Central memory CD8-positive, alpha-beta T cell (primary cell): ENCODE measurements at places on chromosomes 3 and 15.

DNA sequence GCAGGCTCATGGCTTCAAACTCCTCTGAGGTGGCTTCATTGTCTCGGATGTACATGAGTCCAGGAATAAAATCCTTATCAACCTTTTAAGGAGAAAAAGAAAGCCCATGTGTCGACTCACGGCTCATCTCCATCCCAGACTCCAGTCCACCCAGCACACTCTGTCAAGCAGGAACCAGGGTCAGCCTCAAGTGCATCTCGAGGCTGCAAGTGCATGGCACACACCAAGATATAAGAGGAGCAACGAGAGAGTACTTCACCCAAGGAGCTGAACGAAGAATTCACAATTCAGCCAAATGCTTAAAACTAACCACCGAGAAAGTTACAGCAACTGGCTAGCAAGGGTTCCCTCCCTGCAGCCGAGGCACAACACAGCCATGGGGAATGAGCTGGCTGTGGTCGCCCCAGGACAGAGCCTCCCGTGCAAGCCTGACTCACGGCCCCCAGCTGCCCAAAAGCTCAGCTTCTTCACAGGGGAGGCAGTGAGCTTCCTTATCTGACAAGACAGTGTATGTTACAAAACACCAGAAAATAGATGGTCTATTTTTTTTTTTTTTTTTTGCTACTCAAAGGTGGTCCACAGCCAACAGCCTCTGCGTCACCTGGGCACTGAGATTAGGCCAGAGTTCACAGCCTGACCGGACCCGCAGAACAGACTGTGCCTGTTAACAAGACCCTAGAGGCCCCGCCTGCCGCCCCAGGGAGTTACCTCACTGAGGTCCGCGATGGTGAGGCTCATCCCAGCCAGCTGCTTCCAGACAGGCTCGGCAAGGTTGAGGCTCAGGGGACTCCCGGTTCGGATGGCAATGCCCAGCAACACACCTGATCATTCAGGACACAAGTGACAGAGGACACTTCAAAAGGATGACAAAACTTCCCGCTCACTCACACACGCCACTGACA lies 15.9 kb upstream of the OCA2 start:
- DNase-seq = no peak

DNA sequence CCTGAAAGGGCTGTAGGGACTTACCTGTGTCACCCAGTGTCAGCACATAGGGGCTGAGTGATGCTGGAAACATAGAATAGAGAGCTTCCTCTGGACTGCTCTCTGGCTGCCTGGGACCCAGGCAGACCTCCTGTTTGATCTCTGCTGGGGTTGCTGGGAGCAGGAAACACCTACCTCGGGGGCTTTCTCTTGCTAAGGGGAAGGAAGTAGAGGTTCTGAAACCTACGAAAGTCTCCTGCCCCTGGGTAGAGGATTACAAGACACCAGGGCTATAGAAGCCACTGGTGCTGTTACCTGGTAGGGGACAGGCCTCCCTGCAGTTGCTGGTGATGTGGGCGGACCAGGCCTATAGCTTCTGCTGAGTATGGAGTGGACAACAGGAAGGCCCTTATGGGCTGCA lies 81.7 kb downstream of the DHX30 start:
- DNase-seq = no peak

- DNase-seq = no peak
These were observed 16.5 kb downstream of the SEMA3G start for GRCh38 chr3:52428151-52429005.

DNA sequence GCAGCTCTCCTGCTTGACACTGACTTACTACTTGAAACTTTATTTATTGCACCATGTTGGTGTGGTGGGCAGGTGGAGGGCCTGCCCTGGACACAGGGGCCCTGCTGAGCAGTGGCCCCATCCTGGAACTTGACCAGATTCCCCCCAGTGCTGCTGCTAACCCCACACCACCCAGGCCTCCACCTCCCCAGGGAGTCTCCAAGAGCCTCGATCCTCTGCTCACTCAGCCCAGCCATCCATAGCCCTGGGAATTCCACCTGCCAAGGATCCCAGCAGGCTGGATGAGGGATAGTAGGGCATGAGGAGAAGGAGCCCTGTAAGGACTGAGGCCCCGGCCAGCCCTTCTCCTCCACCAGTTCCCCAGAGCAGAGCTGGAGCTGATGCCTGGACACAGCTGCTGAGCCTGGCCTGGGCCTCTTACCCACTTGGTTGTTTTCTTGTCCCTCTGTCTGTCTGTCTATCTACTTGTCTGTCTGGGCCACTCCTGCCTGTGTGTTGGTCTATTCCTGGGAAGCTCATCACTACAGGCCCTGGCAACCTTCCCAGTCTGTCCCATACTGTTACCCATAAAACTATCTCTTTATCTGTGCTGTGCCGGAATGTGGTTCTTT lies 2.8 kb downstream of the CHAC1 start:
- DNase-seq = no peak

- no peak for DNase-seq
These were observed 61.3 kb downstream of the LSM3 start for GRCh38 chr3:14239940-14240339.

DNA sequence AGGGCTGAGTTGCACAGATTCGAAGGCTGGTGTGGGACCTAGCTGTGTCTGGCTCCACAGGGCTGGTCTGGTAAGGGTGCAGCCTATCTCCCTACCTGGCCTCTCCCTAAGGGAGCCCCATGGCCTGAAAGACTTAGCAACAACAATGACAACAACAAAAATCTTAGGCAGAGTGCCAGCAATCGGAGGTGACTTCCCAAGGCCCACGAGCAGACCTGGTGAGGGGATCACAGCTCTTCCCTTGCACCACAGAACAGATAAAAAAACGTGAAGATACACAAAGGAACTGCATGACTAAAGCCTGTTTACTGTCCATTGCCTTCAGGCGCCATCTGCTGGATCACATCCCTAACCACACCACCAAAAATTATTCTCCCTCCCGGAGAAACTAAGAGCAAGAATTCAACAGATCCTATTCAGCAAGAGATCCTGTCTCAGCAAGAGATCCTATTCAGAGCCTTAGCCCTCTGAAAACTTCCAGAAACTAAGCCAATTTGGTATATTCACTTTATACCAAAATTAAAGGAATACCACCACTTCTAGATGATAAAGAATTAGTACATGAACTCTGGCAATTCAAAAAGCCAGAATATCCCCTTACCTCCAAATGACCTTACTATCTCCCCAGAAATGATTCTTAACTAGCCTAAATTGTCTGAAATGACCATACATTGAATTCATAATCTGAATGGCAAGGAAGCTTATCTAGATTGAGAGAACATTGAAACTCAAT lies 24.1 kb upstream of the OR5K4 start:
- no peak for DNase-seq

DNA sequence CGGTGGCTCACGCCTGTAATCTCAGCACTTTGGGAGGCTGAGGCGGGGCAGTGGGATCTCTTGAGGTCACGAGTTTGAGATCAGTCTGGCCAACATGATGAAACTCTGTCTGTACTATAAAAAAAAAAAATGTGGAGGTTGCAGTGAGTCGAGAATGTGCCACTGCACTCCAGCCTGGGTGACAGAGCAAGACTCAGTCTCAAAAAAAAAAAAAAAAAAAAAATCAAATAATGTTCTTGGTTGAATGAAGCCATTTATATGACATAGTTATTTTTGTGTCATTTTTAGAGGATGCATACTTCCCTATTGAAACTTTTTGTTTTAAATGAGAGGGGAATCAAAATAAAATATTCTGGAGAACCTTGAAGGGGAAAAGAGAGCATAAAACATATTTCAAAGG lies 3.1 kb downstream of the HMCES start:
- DNase-seq = no peak

DNA sequence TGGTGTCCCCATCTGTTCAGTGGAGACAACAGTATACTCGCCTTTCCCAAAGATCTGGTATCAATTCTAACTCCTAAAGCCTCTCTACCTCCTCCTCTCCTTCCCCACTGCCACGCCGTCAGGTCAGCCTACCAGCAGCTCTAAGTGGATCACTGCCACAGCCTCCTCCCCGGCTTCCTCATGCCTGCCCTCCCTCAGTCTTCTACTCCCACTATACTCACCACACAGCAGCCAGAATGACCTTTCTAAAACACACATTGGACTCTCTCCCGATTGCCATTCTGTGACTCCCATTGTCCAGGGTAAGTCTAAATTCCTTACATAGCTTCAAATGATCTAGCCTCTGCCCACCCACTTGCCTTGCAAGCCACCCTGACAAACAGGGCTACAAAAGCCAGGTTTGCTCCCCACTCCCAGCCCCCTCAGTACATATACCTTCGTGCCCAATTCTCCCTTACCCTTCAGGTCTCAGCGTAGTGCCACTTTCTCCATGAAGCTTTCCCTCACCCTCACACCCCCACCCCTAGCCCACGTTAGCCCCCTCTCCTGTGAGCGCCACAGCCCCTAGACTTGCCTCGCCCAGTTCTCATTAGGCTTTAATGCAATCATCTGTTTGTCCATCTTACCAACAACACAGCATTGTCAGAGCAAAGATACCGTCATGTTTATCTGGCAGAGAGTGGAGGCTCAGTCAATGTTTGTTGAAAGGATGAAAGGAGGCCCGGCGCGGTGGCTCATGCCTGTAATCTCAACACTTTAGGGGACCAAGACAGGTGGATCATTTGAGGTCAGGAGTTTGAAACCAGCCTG lies 9.5 kb upstream of the SEMA7A start:
- no peak for DNase-seq
